C1 segment of cervical spinal cord (tissue), 14 donors: ENCODE measurements at places on chromosomes 5 and 9.

DNA sequence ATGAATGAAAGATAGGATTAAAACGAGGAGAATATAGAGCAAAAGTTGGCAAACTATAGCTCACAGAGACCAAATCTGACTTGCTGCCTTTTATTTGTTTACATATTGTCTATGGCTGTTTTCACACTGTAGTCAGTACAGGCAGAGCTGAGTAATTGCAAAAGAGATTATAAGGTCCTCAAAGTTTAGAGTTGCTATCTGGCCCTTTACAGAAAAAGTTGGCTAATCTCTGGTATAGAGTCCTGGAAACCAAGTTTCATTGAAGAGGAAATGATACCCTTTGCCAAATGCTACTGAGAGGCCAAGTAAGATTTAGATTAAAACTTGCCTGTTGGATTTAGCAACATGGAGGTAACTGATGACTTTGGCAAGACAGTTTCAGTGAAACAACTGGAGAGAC, 36.0 kb downstream of the LYRM7 start:
- no peak for DNase-seq

- DNase-seq, result peak; percentile 55
Observed at GRCh38 chr9:15306757-15307522, at the start of gene TTC39B. TTC39B (minus strand) TSS chr9:15307216; CDS start chr9:15307125, 91 bp downstream.

DNA sequence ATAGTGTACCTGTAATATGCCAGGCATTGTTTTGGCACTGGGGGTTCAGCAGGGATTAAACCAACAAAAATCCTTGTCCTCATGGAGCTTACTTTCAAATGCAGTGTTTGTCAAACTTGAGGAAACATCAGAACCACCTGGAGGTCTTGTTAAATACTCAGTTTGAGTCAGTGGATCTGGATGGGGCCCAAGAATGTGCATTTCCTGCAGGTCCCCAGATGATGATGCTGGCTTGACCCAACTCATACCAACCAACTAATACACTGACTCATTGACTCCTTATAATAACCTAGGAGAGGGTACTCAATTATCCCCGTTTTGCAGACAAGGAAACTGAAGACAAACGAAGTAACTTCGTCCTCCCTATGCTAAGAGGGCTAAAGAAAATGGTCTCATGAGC, 11.3 kb downstream of the WWC1 start:
- no peak for DNase-seq

GRCh38 chr5:102666164-102666946, 88.8 kb upstream of the PAM start:
- DNase-seq, result no peak

DNA sequence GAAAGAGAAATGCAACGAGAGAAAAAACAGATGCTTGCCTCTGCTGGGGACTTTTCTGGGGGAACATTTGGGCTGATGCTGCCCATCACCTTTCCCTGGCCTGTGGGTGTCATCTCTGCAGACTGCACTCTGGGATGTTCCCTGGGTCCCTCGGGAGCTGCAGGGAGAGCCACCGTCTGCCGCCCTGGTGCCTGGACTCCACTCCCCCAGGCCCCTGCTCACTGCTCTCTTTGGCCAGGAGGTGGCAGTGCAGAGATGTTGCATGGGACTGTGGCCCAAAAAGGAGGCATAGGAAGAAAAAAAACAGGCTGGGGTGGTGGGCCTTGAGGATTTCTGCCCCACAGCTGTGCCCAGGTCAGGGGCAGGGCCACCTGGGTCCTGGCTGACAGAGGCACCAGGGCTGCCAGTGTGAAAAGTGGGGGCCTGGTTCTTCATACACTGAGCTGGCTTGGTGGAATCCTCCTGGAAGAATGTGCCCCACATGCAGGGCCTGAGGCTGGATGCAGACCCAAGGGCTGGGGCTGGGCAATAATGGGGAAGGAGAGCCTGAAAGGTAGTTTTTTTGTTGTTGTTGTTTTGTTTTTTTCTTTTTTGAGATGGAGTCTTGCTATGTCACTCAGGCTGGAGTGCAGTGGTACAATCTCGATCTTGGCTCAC, 353.6 kb downstream of the SLIT3 start:
- DNase-seq, result peak; percentile 7
